Fibroblast of skin of right biceps (primary cell): ENCODE measurements at places on chromosomes 7 and 10.

- no peak for DNase-seq
Observed at GRCh38 chr7:118079369-118079768, 104.6 kb upstream of the LSM8 start.

DNA sequence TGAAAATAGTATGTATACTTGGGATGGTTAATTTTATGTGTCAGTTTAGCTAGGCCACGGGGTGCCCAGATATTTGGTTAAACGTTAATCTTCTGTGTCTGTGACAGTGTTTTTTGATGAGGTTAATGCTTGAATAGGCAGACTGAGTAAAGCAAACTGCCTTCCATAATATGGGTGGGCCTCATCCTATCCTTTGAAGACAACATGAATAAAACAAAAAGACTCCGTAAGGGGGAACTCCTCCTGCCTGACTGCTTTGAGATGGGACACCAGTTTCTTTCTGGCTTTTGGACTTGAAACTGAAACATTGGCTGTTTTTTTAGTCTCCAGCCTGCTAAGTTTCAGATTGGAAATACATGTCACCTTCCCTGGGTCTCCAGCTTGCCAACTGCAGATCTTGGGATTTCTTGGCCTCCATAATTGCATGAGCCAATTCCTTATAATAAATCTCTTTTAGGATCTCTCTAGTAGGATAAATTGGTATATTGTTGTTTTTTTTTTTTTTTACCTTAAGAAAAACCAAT is 59.9 kb upstream of the GLCCI1 start:
- no peak for DNase-seq

GRCh38 chr10:60646966-60647796 is 131.1 kb upstream of the CDK1 start:
- peak; percentile 64 for DNase-seq

GRCh38 chr7:69739931-69740431 is 141.7 kb downstream of the AUTS2 start:
- peak; percentile 57 for DNase-seq

DNA sequence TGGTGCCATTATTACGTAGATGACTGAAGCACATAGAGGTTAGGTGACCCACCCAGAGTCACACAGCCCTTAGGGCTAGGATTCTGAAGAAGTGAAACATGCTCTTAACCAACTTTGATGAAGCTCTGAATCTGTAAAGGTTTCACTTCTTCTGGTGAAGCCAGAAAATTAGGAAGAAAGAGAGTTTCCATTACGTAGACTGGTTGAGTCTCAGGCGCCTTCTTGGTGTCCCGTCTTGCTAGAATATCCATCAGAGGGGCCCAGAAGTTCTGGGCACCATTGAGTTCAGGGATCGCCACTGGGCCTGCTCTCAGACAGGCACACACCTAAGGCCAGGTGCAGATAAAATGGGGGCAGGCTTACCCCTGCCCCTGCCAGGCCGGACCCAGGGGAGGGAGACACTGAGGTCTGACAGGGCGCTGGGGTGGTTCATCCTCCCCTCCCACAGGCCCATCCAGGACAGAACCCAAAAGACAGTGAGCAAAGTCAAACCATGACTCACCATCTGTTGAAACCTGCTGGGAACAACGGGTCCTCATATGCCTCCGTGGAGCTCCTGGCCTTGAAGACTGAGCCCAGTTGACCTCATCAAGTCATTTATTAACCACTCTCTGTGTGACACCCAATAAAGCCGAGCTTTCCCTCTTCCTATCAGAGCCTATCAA is 33.2 kb downstream of the DRGX start:
- no peak for DNase-seq

GRCh38 chr7:30330134-30331111 is 46.0 kb downstream of the ZNRF2 start:
- DNase-seq = no peak

DNA sequence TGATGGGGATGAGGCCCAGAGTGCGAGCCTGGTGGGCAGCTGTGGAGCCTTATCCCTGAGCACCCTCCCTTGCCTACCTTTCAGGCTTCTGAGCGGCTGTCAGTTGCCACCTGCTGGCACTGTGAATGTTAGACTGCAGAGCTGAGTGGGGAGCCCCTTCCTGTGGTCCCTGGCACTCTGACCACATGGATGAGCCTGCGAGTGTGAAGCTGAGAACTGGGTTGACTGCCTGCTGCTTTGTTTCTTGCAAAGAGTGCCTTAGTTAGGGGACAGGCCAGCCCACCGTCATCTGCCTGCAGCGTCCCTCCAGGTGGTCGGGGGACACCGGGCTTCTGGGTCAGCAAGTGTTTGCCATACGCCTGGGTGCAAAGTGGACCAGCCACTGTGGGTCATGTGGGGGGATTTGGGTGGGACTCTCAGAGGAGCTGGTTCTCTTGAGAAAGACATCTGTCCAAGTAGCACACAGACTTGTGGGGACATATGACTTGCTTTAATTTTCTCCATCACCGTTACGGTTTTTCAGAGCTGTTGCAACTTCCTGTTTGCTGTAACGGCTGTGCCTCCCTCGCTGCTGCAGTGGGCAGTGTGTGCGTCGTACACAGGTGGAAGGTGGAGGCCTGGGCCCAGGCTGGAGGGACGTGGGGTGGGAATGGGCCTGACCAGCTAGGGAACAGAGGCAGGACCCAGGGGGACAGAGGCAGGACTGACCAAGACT is 13.7 kb downstream of the INPP5A start:
- DNase-seq = no peak

DNA sequence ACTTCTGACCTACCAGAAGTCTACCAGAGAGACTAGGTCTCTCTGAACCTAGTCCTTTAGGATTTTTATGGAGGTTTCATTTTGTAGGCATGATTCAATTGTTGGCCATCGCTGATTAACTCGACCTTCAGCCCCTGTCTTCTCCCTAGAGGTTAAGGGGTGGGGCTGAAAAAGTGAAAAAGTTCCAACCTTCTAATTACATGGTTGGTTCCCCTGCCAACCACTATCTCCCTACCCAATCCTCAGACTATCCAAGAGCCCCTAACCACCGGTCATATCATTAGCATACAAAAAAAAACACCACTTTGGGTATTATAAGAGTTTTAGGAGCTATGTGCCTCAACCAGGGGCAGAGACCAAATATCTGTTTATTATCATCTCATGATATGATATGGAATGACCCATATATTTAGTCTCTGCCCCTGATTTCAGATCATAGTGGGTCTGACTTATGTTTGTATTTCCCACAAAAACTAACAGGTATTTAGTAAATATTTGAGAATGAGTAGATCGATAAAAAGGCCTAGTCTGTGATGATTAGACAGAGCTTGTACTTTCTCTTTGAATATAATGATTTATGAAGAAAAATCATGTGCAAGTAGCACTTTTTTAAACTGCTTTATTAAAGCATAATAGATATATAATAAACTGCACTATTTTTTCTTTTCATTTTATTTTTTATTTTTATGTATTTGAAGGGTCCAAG is 35.8 kb downstream of the DNAJC9 start:
- DNase-seq = no peak
